ENCODE measurements at places on chromosomes 16 and 17. TPM values are rescaled to one million over a fixed set of nuclear protein-coding genes. Genes with fewer than 3 reads are reported as not detected.

INO80E gene
- total RNA-seq, result 117 TPM

- no peak for DNase-seq
Measured at GRCh38 chr16:50740736-50741135, 1.1 kb upstream of the CYLD start.

GRCh38 chr17:47660064-47660492 is 10.4 kb downstream of the KPNB1 start:
- peak; percentile 35 for DNase-seq

PITPNM3 gene
- total RNA-seq, result 0.68 TPM

DNA sequence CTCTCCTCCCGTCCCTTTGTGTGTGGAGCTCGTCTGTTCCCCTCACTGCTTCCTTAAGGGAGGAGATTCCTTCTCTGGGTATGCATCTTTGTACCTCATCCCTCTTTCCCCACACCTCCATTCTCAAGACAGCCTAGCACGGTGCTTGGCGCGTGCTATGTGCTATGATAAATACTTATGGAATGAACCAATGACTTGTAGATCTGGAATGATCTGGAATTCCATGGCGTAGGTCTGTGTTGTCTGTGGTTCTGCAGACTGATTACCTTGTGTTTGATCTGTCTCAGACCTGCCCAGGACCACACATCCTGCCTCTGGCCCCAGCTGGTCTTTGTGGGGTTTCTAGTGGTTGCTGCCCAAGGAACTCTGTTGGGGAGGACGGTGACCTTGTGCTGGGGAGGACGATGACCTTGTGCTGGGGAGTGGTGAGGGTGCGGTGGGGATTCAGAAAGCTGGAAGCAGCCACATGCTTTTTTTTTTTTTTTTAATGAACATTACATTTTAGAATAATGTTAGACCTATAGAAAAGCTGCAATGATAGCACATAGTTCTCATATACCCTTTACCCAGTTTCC is 33.5 kb upstream of the ETV4 start:
- DNase-seq, result no peak

DNA sequence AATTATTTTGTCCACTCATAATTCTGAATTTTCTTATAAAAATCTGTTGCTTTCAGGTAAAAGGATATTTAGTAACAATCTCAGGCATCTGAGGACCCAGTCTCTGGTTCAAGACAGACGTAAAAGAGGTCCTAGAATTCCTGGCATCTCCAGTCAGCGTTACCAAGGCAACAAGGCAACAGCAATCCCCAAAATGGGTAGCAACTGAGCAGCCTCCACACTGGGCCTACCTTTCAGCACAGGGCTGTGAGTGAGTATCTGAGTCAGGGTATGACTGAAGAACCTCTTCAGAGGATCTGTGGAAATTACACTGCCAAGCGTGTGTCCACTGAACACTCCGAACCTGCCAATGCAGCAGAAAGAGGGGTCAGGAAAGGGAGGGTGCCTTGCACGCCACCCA is 20.8 kb downstream of the FANCA start:
- no peak for DNase-seq

GCSH gene
- 10.1 TPM for total RNA-seq

- DNase-seq, result no peak
Measured at GRCh38 chr16:68972013-68972412, 128.7 kb downstream of the TANGO6 start.

DNA sequence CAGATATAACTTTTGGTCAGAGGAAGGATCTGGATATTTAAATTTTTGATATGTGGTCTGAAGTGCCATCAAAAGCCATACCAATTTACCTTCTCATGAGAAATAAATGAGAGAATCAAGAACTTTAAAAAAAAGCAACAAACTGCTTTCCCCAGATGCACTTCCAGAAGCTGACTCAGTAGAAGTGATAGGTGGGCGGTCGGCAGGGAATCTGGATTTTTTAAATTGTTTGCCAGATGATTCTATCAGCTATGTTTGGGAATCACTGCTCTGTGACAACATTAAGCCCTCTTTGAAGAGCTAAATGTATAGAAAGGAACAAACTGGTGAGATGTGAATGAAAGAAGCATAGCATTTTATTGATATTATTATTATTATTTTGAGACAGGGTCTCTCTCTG is 19.2 kb downstream of the CDH3 start:
- no peak for DNase-seq

DNA sequence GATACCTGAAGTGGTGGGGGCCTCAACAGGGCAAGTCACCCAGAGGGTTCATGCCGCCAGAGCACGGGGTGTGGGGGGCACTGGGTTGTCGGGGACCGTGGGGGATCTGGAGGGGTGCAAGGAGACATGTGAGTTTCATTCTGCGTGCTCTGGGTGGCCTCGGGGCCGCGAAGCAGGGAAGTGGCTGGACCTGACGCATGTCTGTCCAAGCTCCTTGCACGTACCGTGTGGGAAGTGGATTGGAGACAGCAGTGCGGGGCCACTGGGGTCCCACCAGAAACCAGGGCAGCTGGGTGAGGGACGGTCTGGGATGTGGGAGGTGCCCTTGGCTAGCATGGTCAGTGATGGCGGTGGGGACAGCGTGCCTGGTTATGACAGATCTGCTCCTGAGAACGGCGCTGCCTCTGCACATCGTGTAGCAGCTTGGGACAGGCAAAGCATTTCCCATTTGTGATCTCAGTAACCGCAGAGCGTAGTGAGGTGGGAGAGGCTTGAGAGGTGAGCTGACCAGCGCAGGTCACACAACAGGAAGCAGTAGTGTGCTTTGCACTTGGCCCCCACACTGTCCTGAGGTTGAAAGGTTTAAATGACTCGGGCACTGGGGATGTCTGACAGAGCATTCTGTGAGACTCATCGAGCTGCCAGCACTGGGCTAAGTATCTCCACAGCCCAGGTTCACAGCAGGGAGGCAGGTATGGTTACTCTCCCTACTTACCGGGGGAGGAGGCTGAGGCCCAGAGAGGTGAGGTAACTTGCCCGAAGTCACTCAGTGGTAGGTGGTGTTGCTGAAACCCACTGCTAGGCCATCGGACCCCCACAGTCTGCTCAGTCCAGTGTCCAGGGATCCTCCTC is 114.4 kb downstream of the SOCS1 start:
- no peak for DNase-seq

DNA sequence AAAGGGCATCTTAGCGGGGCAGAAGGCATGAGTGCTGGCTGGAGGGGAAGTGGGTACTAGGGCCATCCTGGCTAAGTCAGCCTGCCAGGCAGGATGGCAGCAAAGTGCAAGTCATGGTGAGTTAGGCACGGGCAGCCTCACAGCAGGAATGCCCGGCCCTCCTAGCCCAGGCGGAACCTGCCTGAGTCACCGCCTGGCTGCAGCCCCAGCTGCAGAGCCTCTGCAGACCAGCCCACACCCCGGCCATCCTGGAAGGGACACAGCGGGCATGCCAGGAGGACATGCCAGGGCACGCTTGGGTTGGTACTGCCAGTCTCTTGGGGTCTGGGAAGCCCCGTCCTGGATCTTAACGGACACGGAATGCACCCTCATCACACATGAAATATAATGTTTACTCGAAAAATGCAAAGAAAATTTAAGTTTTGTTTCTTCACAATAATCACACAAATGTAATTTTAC is 5.0 kb upstream of the ALDH3A1 start:
- no peak for DNase-seq

DNA sequence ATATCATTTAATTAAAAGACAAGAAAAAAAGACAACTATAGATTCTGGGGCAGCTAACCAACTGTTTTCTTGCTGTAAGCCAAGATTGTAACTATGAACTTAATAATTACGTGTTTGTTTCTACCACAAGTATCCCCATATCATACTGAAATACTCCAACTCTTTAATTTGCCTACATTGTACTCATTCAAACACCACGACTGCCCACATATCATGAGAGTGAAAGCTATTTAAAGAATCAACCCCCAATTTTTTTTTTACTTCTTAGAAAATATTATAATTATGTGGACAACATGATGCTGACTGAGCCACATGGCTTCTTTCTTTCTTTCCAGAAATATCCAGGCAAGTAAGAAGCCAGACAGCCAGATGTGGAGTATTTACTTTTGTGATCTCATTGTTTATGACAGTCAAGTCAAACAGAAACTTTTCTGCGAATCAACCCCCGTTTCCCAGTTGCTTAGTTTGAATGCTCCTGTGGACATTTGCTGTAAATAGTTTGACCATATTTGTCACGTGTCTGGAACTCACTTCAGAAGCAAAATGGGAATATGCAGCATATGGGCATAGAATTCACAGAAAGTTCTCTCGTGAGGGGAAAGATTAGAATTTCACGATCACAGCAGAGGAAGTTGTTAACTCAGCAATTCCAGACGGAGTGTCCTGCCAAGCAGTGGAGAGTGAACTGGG is 126.8 kb upstream of the PSMD7 start:
- no peak for DNase-seq

- DNase-seq, result no peak
Measured at GRCh38 chr16:49799172-49799571, 56.7 kb downstream of the ZNF423 start.

- no peak for DNase-seq
Measured at GRCh38 chr16:58409316-58409973, 17.2 kb downstream of the GINS3 start.
